A549 treated with AZD2906 at 1 μM for 4 hours (cell line): ENCODE measurements at places on chromosomes 2 and 18. TPM values are rescaled to one million over a fixed set of nuclear protein-coding genes. Genes with fewer than 3 reads are reported as not detected.

Gene SLC4A5
- 0.15 to 0.47 TPM (median 0.24 TPM) in 5 replicates for total RNA-seq

Gene SERPINB3
- total RNA-seq, result 0.06 to 0.14 TPM (median 0.09 TPM) in 5 replicates

Gene CHRND
- total RNA-seq, result not detected in 5 replicates

Gene AQP12B
- not detected in 5 replicates for total RNA-seq

Gene ZNF519
- 1.3 to 1.6 TPM (median 1.4 TPM) in 5 replicates for total RNA-seq

Gene UGT1A10
- 0.03 to 0.14 TPM (median 0.08 TPM) in 4 of 5 replicates, not detected in the other for total RNA-seq

Gene GPR45
- 0.06 TPM in 1 of 5 replicates, not detected in the others for total RNA-seq

Gene CARF
- total RNA-seq, result 0.59 to 1.6 TPM (median 1.0 TPM) in 5 replicates

Gene UGT1A5
- 0.03 to 0.09 TPM (median 0.05 TPM) in 3 of 5 replicates, not detected in the others for total RNA-seq

Gene TGFA
- total RNA-seq, result 4.3 to 5.7 TPM (median 4.6 TPM) in 5 replicates

Gene ERBB4
- 0.01 TPM in 1 of 5 replicates, not detected in the others for total RNA-seq

Gene CCDC178
- not detected in 5 replicates for total RNA-seq

Gene NLRC4
- 0.03 to 0.11 TPM (median 0.05 TPM) in 5 replicates for total RNA-seq

Gene SERPINB5
- total RNA-seq, result 0.09 to 0.34 TPM (median 0.10 TPM) in 5 replicates

Gene TUBA4B
- total RNA-seq, result 0.10 to 0.32 TPM (median 0.12 TPM) in 5 replicates

Gene C2orf81
- 2.4 to 3.6 TPM (median 3.2 TPM) in 5 replicates for total RNA-seq

Gene CD8B2
- not detected in 5 replicates for total RNA-seq

Gene GPR55
- total RNA-seq, result not detected in 5 replicates

Gene FIGN
- total RNA-seq, result 1.7 to 2.3 TPM (median 2.1 TPM) in 5 replicates

Gene UGT1A3
- total RNA-seq, result 0.05 to 0.09 TPM (median 0.07 TPM) in 4 of 5 replicates, not detected in the other

Gene SCG2
- total RNA-seq, result 0.94 to 1.4 TPM (median 1.1 TPM) in 5 replicates

Gene PEX13
- total RNA-seq, result 13.0 to 15.4 TPM (median 14.8 TPM) in 5 replicates

Gene QPCT
- total RNA-seq, result 20.8 to 25.2 TPM (median 23.4 TPM) in 5 replicates

Gene ACOXL
- total RNA-seq, result not detected in 5 replicates

Gene NPPC
- 0.24 to 0.70 TPM (median 0.34 TPM) in 4 of 5 replicates, not detected in the other for total RNA-seq

Gene ATP6V1B1
- total RNA-seq, result 1.3 to 2.3 TPM (median 1.7 TPM) in 5 replicates

Gene DNAJC5G
- total RNA-seq, result not detected in 5 replicates

Gene SCYGR4
- not detected in 5 replicates for total RNA-seq

Gene KCNS3
- total RNA-seq, result 1.2 to 1.4 TPM (median 1.3 TPM) in 5 replicates
